ENCODE measurements at places on chromosomes 5 and 9.

DNA sequence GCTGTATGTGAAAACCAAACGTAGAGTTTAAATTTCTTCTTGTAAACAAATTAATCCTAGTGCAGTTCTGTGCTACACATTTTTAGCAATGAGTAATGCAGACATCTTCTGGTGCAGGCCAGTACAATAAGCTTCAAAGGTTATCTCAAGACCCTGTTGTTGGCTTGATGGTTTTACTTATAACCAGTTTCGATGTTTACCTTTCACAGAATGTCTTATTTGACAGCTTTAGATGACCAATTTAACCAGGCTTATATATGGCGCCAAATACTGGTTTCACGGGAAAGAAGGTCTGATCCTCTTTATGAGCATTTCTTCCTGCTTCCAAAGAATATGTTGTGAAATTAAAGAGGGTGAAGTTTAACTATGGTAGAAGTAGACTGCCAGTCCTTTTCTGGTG, 9.9 kb downstream of the ZFAND5 start:
- DNase-seq: no peak

- DNase-seq: no peak
Measured at GRCh38 chr9:28925157-28925556, 1351.9 kb upstream of the C9orf72 start.

DNA sequence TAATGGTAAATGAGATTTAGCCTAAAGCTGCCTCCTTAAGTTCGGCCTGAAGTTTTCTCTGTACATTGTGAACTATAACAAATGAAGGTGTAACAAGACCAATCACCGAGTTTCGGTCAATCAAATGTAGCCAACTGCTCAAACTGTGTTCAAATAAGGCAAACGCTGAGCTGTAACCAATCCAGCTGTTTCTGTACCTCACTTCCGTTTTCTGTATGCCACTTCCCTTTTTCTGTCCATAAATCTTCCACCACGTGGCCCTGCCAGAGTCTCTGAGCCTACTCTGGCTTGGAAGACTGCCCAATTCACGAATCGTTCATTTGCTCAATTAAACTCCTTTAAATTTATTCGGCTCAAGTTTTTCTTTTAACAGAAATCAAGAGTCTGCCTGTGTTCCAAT, 193.5 kb upstream of the KLF9 start:
- no peak for DNase-seq

DNA sequence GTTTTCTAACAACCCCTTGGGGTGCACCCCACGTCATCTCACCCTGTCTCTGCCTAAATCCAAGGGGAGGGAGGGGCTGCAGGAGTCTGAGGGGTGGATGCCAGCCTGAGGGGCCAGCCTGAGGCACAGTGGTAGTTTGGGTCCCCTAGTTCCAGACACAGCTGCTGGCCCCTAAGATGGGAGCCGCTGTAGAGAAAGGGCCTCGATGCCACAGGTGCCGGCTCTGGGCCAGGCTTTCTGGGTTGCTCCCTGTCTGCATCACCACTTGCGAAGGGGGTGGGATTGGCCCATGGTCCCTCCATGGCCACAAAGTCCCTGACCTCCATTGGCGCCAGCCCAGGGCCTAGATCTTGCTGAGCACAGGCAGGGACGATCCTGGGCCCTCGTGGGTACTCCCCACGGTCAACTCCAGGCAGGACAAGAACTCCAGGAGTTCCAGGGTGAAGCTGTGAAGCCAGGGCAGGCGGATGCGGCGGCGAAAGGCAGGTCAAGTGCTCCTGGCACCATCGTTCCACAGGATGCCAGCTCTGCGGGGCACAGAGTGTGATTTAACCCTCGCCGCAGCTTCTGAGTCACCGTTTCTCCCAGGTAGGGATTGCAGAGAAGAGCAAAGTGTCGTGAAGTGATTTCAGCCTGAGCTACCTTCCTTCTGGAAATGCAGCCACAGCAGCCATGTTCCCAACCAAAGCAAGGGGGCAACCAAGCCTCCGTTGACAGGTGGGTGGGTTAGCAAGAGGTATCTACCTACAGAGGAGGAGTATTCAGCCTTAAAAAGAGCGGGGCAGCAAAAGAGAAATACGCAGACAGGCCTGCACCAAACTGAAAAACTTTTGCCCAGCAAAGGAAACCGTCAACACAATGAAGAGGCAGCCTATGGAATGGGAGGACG, 41.6 kb upstream of the EXOC3 start:
- no peak for DNase-seq

DNA sequence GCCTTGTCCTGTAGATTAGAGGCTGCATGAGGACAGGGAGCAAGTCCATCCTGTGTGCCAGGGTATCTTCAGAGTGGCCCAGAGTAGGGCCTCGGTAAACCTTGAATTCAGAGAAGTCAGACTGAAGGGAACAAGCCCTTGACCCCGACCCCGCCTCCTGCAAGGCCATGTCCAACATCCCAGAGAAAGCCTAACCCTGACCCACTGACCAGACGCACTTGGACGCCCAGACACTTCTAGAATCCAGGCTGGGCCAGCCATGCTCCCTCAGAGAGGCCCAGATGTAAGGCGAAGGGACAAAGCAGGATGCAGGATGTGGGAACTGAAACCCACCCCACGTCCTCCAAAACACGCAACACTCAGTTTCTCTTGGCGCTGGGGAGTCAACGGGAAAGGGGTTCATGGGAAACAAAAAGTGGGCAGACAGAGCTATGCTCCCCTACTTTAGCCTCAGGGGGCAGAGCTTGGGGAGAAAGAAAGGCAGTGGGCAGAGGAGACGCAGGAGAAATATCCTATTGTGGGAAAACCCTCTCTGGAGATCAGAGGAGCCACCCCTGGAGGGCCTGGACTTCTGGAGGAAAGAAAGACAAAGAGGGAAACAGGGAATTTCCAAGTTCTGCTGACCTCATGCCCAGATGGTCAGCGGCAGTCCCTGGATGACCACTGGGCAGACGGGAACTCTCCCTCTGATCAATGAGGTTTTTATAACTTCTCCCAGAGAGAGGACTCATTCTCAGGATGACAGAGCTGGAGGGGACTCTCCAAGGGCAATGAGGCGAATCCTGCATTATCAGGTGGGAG, 13.0 kb downstream of the TNIP1 start:
- DNase-seq: no peak

GRCh38 chr5:160605266-160605665, 183.6 kb downstream of the PTTG1 start:
- DNase-seq: no peak

GRCh38 chr9:129309906-129310305, 131.8 kb upstream of the IER5L start:
- no peak for DNase-seq

- DNase-seq: peak; percentile 81
Measured at GRCh38 chr5:172772112-172772906, 1.3 kb upstream of the DUSP1 start.

GRCh38 chr5:123786411-123786810, 274.4 kb downstream of the CSNK1G3 start:
- DNase-seq: no peak

DNA sequence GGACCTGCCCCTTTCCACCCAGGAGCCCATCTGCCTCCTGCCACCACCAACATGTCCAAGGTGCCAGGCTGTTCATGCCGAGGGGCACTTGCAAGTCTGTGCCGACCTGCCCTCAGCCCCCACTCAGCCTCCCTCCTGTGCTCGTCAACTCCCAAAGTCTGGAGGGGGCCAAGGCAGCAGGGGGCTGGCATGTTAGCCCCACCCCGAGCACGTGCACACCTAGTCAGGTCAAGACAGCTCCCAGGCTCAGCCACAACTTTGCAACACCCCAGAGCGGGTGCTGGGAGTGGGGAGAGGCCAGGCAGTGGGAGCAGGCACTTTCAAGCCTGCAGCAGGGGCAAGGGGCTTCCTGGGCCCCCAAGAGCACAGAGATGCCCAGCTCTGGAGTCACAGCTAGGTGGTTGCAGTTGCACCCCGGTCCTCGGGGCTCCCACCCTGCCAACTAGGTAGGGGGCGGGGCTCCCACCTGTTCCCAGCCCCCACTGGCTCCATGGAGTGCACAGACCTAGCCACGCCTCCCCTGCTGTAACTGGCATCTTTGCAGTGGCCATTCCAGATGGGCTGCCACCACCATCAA, 272.5 kb downstream of the CETN3 start:
- DNase-seq: no peak

- DNase-seq: peak; percentile 20
Measured at GRCh38 chr5:31809050-31809870, 170.3 kb downstream of the PDZD2 start.

DNA sequence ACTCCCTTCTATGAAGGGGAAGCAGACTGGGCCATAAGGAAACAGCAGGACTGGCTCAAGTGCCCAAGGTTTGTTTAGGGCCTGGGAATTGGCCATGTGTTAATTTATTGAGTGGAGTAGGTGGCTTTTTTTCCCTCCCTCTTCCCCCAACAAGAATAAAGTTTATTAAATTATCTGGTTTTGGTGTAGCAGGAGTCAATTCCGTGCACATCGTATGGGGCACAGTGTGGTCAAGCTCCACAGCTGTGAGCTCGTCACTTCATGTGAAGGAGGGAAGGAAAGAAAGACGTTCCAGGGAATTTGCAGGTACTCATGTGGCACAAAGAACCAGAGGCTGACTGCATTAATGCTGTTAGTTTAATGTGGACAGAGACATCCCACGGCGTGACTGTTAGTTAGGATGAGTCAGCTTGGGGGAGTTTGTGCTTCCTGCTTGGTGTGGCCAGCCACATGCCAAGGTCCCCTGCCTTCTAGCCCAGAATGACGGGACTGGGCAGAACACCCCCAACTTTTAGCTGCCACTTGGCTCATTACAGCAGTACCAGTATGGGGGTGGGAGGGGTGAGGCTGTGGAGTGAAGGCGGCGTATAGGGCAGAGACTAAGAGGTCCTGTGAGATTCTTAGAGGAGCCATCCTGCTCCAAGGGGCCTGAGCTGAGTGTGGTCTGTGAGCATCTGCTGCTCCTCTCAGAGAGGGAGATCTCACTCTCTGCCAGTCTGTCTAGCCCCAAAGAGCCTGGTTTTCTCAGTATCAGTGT, 33.2 kb downstream of the CSF1R start:
- peak; percentile 52 for DNase-seq
